ENCODE measurements at places on chromosomes 2 and 18.

GRCh38 chr2:30226144-30227032 is 4.9 kb upstream of the LBH start:
- DNase-seq, result peak; percentile 46

DNA sequence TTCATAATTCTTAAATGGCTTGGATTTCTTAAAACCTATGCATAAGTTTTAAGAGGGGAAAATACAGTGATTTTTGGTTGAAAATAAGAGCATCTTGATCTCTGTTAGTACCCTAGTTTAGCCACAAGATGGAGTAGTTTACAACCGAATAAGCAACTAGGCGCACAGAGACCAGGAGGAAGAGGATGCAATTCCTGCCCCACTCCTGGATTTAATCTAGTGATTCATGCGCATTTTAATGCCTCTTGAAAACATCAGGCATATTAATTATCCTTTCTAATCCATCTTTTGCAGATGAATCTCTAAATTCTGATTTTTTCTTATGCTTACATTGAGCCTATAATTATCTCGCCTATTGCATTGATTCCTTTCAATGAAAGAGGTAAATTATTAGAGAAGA is 76.7 kb downstream of the MRPS9 start:
- DNase-seq, result peak; percentile 69

DNA sequence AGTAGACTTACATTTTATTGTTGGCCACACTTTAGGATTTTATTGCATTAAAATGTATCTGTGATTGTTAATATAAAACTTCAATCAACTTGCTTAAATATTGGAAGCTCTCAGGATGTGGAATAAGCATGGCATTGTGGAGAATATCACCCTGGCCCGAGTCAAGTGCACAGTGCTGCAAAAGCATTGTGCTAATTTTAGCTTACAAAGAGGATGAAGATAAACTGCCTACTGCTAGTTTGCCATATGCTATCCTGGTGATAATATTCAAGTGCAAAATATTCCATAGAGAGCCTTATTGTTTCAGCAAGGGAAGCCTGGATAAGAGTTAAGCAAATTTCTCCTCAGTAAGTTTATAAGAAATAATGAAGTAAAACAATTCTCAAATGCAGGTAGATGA is 54.5 kb downstream of the MEIS1 start:
- DNase-seq, result no peak

GRCh38 chr2:16727256-16727655 is 61.6 kb upstream of the CYRIA start:
- DNase-seq, result no peak
